ENCODE measurements at places on chromosomes 7 and 10. TPM values are rescaled to one million over a fixed set of nuclear protein-coding genes. Genes with fewer than 3 reads are reported as not detected.

DNA sequence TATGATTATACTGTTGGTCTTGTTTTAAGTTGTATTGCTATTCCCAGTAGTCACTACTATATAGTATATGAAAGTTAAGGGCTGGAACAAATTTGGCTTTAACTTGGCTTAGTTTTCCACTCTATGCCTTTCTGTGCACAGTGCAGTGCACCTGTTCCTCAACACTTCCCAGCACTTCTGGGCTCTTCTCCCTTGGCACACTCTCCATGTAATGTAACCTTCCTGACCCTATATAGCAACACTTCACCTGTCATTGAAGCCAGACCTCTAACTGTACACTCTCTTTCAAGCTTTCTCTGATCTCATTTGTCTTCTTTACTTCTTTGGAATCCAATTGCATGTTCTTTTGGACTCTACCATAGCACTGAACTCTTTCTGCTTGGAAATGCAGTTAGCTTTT, 83.9 kb upstream of the SMIM30 start:
- DNase-seq: no peak

- no peak for DNase-seq
Measured at GRCh38 chr10:115957012-115957399, 316.0 kb downstream of the GFRA1 start.

- DNase-seq: no peak
Measured at GRCh38 chr7:98551611-98552273, 65.3 kb upstream of the NPTX2 start.

DNA sequence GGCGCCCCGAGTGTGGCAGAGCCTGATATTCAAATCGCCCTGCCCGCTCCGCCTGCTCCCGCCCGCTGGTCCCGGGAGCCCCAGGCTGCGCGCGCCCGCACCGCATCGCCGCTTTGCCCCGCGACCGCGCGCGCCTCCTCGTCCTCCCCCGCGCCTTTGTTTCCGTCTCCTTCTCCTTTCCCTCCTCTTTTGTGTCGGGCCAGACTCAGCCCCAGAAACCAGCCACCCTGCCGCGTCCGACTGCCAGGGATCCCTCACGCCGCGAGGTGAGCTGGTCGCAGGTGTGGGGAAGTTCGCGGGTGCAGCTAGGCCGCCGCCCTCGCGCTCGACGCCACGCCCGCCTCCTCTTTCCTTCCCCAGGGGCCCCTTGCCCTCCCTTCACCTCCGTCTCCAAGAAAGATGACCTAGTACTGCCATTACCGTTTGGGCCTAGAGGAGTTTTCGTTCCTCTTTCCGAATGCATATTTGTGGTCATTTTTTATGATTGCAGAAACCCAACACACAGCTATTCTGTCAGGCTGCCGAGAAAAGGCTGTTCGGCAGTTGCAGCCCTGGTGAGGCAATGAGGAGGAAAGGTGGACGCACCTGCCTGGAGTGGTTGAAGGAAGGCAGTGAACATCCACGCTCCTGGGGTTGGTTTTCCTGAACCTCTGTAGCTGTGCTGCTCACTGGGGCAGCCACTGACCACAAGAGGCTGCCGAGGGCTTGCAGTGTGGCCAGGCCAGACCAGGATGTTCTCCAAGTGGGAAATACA, 107.3 kb downstream of the SNX10 start:
- no peak for DNase-seq

GRCh38 chr10:527416-527815, 162.1 kb downstream of the DIP2C start:
- DNase-seq: no peak

The IGFBP3 gene
- total RNA-seq: 12.5 TPM
